ENCODE measurements at places on chromosomes 11 and 22.

GRCh38 chr11:100602716-100603115, 84.4 kb upstream of the ARHGAP42 start:
- DNase-seq = no peak

DNA sequence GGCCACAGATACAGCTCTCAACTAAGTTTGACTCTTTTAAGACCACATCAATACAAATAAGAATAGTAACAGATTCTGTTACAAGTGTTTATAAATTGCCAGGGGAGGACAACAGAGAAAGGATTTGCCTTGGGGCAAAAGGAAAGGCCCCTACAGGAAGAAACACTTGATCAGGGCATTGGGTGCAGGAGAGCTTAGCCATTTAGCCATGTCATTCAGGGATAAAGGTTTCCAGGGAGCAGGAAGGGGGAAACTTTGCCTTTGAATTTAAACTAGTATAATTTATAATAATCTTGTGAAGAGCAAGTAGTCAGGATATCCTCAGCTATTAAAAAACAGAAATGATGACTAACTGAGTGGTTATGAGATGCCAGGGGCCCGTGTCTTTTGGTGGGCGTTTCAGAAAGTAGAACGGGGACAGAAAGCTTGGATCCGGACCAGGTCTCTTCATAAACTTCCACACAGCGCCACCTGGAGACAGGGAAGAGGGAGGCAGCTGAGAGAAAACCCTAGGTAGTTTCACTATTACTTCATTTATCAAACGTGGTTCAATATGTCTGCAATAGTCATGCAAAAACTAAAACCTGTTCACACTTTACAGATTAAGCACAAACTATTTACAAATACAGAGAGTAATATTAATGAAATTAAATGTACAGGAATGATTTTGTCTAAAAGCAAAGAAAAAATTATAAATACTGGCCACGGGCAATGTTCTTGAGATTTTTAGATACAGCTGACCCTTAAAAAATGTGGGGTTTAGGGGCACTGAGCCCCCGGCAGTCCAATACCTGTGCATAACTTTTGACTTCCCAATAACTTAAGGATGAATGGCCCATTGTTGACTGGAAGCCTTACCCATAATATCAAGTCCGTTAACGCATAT, 11.0 kb upstream of the SLC5A4 start:
- peak; percentile 75 for DNase-seq

GRCh38 chr11:45921561-45922424, 663 bp upstream of the LARGE2 start:
- no peak for DNase-seq

DNA sequence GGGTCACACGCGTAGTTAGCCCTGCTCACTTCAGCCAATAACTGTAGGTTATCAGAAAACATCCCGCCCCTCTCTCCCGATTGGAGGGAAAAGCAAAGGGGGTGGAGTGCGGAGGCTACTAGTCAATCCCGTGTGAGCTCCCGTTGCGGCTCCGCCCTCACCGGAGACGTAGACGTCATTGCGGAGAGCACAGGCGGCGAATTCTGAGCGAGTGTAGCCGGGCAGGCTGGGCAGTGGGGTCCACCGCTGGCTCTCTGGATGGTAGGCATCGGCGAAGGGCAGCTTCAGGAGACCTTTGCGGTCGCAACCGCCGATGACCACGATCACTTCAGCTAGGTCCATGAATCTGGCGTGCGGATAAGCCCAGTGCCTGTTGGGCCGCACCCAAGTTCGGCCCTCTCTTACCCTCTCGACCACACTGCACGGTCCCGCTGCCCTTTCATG, 4.7 kb downstream of the KLHL35 start:
- peak; percentile 40 for DNase-seq

- DNase-seq = peak; percentile 88
These were observed 11.3 kb upstream of the GDPD5 start for GRCh38 chr11:75536786-75537641.

- peak; percentile 80 for DNase-seq
These were observed 148.1 kb downstream of the FAM76B start for GRCh38 chr11:95641495-95641894.

GRCh38 chr11:68338051-68338780, 25.8 kb downstream of the LRP5 start:
- DNase-seq = no peak

DNA sequence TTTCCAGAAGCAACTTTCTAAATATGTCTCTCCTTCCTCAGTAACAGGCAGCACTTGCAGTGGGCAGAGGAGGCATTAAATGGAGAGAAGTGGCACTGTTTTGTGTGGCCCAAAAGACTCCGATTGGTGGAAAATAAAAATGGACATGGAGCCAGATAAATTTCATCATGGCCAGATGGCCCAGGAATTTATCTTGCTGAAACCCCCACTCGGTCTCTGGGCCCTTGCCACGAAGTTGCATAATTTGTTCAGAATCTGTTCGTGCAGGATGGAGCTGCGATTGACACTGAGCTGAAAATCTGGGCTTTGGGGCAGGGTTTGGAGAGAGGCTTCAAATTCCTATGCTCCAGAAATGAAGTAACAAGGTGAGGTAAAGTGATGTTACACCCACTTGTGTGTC, 65.5 kb downstream of the C11orf91 start:
- no peak for DNase-seq

GRCh38 chr11:20089796-20090653, 70.2 kb downstream of the DBX1 start:
- no peak for DNase-seq

DNA sequence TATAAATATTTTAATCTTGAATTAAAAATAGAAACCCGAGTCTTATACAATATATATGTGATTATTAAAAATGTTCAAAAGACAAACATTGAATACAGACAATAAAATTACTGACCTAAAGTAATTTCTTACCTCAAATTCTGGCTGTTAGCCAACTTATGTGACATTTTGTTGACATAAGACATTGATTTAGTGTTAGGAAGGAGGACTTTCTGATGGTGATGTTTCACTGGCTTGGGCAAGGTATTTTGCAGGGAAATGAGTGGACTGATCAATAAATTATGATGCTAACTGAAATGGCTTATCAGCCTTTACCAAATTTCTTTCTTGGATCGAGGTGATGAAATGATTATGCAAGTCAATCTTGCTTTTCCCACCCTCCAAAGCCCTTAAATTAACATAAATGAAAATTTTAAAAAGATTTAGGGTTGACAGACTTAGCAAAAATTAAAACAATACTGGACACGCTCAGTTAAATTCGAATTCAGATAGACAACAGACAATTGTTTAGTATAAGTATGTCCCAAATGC, 33.2 kb upstream of the FZD4 start:
- DNase-seq = no peak

DNA sequence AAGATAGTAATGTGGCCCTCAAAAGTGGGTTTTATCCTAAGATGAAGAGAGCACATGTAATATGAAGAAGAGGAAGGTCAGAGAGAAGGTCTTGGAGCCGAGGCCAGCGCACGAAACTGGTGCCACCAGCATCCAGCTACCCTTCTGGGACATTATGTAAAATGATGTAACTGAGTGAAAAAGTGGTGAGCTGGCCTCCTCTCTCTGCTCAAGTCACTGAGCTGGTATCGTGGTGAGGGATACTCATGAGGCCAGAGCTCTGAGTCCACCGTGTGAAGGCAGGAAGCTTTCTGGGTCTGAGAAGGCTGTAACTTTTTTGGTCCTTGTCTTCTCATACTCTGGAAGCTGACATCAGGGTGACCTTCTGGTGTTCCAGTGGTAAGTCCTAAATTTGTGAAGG, 25.1 kb downstream of the RNF185 start:
- DNase-seq = no peak

- peak; percentile 54 for DNase-seq
These were observed 10.3 kb downstream of the TOP3B start for GRCh38 chr22:21972293-21972779.

DNA sequence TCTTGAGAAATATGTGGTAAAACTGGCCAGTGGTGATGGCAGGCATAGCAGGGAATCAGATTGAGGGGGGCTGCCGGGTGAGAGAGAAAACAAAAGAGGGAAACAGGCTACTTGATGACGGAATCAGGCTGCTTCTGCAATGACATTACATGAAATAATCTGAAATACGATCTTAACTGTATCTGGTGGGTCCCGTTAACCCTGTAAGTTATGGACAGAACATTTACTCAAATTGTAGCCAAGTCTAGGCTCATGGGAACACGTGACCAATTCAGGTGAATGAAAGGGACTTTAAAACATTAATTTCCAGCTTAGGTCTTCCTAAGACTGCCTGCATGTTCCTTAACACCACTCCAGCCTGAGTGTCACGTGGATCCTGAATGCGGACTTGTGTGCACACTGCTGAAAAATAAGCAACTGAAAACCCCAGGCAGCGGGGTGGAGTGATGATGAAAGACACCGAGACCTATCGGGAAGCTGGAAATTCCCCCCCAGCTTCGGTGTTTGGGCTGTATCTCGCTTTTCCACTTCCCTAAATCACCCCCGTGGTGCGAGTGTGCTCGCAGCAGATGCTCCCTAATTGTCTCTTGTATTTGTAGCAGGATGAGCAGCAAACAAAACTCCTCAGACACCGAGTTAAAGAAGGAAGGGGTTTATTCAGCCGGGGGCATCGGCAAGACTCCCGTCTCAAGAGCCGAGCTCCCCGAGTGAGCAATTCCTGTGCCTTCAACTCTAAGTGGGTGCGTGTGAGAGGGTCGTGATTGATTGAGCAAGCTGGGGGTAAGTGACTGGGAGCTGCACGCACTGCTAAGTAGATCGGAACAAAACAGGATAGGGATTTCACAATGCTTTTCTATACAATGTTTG, 145.0 kb upstream of the GRK3 start:
- DNase-seq = no peak

DNA sequence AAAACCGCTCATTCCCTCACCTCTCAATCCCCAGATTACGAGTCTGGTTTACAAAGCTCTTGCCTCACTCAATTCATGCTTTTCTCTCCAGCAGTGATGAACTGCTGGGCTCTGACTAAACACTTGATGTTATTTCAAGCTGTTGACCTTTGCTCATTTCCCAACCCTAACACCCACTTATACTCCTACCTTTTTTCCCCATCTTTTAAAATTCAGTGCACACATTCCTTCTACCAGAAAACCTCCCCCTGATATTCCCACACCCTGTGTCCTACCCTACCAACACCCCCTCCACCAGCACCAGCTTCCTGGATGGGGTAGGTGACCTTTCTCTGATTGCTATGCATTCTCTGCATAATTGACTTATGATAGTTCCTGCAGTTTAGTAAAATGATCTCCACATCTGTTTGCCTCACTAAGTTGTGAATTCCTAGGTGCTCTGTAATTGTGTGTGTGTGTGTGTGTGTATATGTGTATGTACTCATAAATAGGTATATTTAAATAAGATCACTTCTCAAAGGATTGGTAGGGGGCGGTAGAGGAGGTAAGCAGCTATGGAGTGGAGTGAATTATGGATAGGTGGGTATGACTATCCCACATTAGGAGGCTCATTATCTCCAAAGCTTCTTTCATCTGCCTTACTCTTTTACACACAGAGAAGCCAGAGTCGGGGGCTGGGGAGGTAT, 842 bp downstream of the HEPACAM start:
- DNase-seq = no peak

GRCh38 chr11:3735827-3736226, 61.5 kb downstream of the NUP98 start:
- no peak for DNase-seq

DNA sequence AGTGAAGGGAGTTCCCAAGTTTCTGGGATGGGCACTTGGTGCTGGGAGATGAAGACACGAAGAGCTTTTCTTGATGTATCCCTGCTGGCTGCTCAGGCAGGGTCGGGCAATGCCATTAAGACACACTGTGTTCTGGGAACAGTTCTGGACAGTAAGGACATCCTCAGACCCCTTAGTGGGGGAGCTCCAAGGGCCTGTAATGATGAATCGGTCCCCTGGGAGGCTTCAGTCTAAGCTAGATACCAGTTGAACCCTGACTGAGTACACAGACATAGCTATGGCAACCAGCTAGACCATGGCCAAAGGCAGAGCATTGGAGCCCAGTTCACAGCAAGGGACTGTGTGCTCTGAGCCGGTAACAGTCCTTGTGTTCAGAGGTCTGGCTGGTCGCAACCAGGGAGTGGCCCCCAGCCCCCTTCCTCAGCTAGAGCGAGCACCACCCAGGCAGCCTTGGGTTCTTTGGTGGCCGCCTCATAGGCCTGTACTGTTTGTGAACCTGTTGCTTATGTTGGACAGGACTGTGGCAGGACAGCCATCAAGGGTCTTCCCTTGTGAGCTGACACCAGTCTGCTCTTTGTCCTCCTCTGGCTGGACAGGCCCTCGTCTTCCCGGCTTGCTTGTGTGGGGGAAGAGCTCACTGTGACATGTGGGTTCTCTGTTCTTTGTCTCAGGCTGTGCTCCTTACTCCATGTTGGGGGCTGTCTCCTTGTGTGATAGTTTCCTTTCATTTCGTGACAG, 25.0 kb downstream of the MED15 start:
- DNase-seq = no peak

GRCh38 chr11:73281796-73282660, 9.9 kb downstream of the P2RY6 start:
- no peak for DNase-seq

- no peak for DNase-seq
These were observed 119.1 kb downstream of the MN1 start for GRCh38 chr22:27682437-27682836.
